Fibroblast of pulmonary artery (primary cell): ENCODE measurements at places on chromosomes 3 and 15.

- DNase-seq = no peak
Measured at GRCh38 chr3:197408177-197408957, 110.0 kb upstream of the DLG1 start.

GRCh38 chr15:28946803-28947202 lies 61.0 kb downstream of the APBA2 start:
- DNase-seq = no peak

DNA sequence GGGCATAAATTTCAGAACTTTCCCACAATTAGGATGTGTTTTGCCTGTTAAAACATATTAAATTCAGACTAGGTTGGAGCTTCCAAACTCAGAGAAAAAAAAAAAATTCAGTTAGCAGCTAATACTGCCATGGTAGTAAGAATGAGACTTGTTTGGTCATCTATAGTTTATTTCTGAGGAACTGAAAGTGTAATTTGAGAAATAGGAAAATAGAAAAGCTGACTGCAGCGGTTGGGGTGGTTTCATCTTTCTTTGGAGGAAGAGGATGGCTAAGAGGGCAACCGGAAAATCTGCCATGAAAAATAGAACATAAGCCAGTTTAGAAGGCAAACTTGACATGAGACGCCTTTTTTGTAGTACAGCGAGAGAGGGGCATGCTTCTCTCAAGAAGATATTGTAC lies 371.2 kb upstream of the ROBO2 start:
- no peak for DNase-seq

DNA sequence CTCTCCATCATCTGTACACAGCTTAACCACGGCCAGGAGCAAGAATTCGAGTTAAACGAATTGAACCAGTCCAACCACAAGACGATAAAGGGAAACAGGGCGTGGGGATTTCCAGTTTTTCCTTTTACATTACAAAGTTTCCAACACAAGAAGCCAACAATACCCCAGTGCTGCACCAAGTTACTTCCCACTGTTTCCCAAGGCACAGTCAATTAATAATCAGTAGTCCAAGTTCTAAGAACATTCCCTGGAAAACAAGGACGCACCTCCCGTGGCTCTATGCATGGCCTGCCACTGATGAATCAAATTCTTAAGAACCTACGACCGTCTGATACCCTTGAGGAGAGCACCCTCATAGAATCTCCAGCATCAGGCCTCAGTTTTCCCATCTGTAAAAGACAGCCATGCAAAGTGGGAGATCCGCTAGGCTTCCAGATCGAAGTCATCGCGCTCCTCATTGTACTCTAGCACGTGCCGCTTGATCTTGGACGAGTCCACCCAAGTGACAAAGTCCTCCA lies 774 bp downstream of the IMP3 start:
- DNase-seq = peak; percentile 34

- DNase-seq = no peak
Measured at GRCh38 chr15:95946241-95946640, 384.3 kb upstream of the NR2F2 start.

DNA sequence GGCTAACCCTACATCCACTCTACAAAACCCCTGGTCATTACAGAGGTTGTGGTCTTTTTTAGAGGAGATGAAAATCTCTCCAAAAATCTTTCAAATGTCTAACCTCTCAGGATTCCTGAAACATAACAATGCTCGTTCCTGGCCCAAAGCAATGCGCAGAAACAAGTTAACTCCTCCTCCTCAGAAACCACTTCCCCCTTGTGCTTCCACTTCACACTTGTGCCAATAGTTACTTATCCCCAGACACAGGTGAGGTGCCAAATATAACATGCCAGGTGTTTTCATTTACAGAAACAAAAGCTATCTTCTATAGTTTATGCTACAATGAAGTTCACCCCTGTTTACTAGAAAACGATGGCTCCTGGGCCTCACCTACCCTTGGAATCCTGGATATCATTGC lies 6.2 kb downstream of the NDUFAF1 start:
- DNase-seq = no peak

GRCh38 chr3:125231895-125232294 lies 19.3 kb upstream of the SLC12A8 start:
- DNase-seq = peak; percentile 86

DNA sequence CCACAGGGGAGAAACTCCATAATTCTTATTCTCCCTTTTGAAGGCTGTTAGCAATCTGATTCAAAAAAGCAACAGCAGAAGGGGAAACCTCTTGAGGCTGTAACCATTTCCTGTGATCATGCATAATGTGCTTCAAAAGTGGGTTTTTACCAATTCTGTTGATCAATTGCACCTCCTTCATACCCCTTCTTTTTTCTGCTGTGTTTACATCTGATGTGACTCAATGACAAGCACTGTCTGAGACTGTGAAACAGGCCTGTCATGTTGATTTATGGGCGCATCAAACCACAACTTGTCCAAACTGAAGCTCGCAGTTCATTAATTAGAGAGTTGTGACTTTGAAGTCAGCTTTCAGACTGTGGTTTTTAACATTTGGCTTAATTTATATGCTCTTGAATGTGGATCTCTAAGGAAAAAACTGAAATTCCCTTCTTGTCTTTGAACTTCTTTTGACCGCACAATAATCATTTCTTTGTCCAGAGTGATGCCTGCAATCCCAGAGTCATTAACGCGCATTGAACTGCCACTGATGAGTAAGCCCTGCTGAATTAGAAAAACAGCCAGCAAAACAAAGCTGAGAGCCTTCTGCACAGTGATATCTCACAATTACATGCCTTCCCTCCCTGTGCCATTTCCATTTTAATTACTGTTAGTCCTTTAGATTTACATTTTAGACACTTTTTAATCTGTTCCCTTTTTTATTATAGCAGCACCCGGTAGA lies 532.8 kb downstream of the FOXP1 start:
- peak; percentile 50 for DNase-seq

- DNase-seq = no peak
Measured at GRCh38 chr3:112405845-112406244, 72.9 kb downstream of the CD200 start.

GRCh38 chr3:51684971-51685751 lies 14.1 kb downstream of the TEX264 start:
- no peak for DNase-seq

GRCh38 chr15:32974691-32975090 lies 219.8 kb downstream of the FMN1 start:
- peak; percentile 74 for DNase-seq

DNA sequence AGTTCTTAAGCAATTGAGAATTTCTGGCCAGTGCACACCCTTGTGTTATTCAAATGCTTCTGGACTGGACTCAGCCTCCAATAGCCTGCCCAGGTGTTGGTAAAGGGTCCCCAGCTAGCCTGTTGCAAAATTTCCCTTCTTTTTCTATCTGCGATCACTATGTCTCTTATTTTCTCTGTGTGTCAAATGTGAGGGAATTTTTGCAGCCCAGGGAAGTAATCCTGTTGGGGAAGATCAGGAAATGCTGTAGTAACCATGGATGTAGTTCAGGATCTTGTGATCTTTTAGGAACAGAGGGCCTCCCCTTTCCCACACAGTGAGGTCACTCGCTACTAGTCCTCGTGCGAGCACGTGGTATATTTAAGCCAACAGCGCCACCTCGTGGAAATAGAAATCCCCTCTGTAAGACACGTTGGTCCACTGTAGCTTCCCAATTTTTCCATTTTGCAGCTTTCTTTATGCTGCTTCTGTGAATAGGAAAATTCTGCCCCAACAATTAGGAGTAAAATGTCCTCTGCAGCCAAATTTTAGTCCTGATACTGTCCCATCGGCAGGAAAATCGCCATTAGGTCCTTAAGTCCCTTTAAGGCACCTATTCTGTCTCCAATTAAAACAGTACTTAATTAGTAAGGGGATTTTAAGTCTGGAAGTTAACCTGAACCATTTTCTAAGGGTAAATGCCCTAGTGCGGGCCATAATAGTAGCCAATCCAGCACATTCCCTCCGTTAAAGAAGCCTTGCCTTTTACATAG lies 4.0 kb upstream of the SMCO1 start:
- DNase-seq = peak; percentile 85

DNA sequence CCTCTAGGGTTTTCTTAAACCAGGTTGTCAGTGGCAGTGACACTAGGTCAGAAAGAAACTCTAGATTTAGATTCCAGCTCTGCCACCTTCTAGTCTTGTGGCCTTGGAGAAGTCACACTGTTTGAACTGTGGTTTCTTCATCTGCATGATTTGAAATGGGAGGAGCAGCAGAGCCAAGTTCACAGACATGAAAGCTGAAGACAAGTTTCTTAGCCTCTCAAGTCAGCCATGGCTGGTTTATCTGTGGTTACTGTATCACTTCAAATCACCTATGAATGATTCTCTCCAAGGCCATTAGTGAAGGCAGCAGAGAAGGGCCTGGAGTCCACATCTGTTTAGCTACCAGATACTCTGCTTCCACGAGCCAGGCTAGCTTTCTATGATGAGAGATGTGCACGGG lies 15.6 kb downstream of the CLEC3B start:
- no peak for DNase-seq

- DNase-seq = no peak
Measured at GRCh38 chr15:99167201-99167600, 62.3 kb downstream of the SYNM start.

DNA sequence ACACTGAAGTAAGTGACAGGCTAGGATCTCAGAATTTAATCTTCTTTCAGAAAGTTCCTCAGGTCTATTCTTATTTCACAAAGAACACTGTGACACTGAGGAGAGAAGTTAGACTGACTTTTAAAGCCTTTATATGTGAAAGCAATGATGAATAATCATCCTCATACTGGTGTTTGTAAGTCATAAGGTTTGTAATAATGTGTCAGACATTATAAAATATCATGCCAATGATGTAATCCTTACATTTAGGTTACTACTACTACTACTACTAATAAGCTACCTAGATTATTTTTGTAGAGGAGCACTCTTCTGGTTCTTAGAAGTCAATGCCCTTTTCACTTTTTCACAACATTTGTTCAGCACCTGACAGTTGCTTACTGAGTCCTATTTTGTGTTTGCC lies 33.4 kb downstream of the FANCD2OS start:
- DNase-seq = no peak

GRCh38 chr15:66581972-66582537 lies 16.3 kb upstream of the LCTL start:
- peak; percentile 59 for DNase-seq

- DNase-seq = peak; percentile 26
Measured at GRCh38 chr3:57164217-57164656, 916 bp downstream of the IL17RD start.

GRCh38 chr3:84100861-84101260 lies 857.9 kb upstream of the CADM2 start:
- DNase-seq = no peak

DNA sequence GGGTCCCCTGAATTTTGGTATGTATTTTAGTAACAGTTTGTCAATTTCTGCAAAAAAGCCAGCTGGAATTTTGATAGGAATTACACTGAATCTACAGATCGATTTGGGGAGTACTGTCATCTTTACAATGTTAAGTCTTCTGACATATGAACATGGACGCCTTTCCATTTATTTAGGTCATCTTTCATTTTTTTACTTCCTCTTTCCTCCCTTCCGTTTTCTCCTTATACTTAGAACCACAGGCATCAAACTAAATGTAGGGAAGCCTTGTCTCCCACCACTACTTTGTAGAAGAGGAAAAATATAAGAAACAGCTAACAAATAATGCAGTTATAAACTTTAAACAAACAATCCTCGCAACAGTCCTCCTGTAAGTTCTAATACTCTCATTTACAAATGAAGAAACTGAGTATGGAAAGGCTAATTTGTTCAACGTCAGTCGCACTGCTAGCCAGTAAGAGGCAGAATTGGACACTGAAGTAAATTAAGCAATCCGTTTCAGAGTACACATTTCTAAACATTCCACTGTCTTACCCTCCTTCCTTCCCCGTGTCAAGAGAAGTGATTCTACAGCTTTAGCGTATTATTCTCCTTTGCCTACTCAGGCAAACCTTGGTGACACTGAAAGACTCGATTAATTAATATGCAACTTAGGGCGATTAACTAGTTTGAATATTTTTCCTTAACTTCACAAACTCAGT lies 25.6 kb downstream of the RHOA start:
- DNase-seq = no peak

- no peak for DNase-seq
Measured at GRCh38 chr15:72379856-72380430, 4.1 kb upstream of the HEXA start.

DNA sequence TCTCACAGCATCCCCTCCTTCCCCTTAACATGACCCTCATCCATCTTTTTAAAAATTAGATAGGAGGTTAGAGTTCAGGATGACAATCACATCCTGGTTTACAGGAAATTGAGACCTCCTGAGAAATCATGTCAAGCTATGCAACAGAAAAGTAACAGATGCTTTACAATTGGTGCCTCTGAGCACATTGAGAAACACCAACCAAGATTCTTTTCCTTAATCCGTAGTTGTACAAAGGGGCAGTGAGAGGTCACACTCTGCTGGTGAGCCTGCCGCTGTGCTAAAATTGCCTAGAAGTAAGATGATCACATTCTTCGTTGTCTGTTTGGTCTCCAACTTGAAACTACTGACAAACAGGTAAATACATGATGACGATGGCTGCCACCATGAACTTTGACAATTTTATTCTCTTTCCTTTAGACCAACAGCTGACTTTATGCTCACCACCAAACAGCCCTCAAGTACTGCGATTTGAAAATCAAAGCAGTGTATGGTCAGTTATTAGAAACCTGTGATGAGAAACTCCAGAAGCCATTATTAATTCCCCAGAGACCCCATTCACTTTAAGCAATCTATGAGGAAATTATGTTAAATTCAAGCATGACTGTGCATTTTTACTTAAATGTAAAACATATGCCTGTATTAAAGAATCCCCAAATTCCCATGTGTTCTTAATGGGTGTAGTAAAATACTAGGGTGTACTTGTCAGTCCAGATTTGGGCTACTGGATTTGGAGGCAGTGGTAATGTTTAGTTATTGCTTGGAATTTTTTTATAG lies 210.7 kb upstream of the UBE2E1 start:
- DNase-seq = peak; percentile 42

GRCh38 chr3:124137216-124137615 lies 145.3 kb upstream of the ROPN1 start:
- no peak for DNase-seq

- peak; percentile 59 for DNase-seq
Measured at GRCh38 chr3:146746190-146746589, 141.0 kb upstream of the PLSCR5 start.
